Activated T-helper 17 cell treated with anti-CD3 and anti-CD28 coated beads, Interleukin-2, amount 50 U/mL, for 72 hours (primary cell): ENCODE measurements at places on chromosomes 16 and 17. TPM values are rescaled to one million over a fixed set of nuclear protein-coding genes. Genes with fewer than 3 reads are reported as not detected.

DNA sequence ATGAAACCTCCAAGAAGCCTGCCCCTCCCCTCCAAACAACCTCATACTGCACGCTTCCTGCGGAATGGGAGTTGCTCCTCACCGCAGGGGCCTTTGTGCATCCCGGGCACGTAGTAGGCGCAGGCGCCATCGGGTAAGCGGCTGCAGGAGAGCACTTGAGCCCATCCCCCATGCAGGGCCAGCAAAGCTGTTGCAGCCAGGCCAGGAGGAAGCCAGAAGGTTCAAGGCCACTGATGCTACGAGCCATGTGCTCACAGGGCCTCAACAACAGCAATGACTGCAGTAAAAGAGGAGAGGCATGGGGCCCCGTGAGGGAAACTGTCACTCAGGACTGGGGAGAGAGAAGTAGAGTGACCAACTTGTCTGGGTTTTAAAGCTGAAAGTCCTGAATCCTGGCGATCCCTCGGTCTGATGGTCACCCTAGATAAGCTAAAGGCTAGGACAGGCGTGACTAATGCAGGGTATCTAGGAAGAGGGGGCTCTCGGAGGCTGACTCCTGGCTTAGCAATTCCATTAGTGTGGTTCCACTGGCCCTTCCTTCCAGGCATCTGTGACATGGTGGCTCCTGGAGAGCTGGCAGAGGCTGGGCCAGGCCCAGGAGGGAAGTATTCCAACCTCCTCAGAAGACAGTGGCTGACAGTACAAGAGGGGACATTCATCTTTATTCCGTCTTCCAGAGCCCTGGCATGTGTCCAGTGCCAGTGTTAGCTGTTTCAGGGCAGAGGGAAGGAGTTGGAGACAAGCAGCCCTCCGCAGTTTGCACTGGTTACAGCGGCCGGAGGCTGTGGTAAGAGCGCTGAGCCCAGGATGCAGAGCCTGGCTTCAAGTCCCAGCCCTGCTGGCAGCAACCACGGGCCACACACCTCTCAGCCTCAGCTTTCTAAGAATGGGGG lies 20.8 kb downstream of the GOSR2 start:
- peak overlapping the region; percentile 50 for H3K27ac ChIP-seq
- ATAC-seq: peak; percentile 25
- peak overlapping the region; percentile 20 for H3K4me3 ChIP-seq
- peaks cover 8% of the 10 kb centered on the region for H3K4me1 ChIP-seq

DNA sequence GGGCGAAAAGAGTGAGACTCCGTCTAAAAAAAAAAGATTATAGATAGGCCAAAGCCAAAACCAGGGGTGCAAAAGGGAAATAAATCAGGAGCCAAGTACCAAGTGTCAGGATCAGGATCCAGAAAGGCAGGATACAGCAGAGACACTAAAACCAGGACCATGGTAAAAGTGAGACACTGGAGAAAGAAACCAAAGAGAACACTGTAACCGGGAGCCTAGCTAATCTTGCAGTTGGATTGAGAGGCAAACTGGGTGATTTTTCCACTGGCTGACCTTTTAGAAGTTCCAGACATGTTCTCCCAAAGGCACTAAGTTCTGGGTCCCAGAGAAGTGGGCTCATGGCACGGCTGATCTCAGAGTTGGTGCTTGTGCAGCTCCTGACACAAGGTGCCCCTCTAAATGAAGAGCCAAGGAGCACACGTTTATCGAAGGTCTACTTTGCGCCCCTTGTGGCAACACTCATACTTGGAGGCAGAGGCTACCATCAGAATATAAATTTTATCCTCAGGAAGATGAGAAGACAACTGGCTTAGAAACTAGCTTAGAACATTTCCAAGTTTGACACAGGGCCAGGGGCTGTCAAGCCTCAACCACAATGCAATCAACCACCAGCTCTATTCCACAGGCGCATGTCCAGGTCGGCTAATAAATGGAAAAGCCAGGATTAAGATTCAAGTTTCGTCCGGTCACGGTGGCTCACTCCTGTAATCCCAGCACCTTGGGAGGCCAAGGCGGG lies 27.5 kb upstream of the HELZ start:
- H3K4me3 ChIP-seq: no peak overlapping the region
- no peaks in the 10 kb centered on the region for H3K4me1 ChIP-seq
- no peak overlapping the region for H3K27ac ChIP-seq
- H3K27me3 ChIP-seq: no peaks in the 10 kb centered on the region
- H3K36me3 ChIP-seq: no peaks in the 10 kb centered on the region
- no peak for ATAC-seq

- H3K27ac ChIP-seq: peak within 1 kb of the TSS; percentile 64
- peaks cover 4% of the 10 kb centered on the region for H3K4me1 ChIP-seq
- H3K27me3 ChIP-seq: peaks cover 31% of the 10 kb centered on the region
- ATAC-seq: peak; percentile 89
- no peaks in the 10 kb centered on the region for H3K36me3 ChIP-seq
These were observed at the start of the genes KCTD19 and LRRC36 for GRCh38 chr16:67326472-67327309. Gene KCTD19 (minus strand): TSS chr16:67326741. CDS start chr16:67326707, 34 bp downstream. Gene LRRC36 (plus strand): TSS chr16:67326815. CDS start chr16:67326863, 48 bp downstream.

DNA sequence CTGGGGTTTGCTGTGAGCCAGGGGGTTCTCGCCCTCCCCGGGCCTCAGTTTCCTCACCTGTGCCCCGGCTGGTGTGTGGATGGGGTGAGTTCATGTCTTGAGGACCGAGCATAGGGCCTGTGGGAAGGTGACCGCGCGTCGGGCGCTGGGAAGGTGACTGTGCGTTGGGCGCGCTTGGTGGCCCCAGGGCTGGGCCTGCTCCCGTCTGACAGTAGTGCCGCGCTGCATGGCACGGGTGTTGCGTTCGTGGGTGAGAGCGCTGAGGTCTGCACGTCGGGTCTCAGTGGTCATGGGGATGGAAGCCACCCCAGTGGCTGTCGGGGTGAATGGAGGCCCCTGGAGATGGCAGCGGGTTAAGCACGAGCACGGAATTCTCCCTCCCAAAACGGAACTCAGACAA lies 9.2 kb downstream of the ASPSCR1 start:
- peaks cover 35% of the 10 kb centered on the region for H3K36me3 ChIP-seq
- H3K27me3 ChIP-seq: no peaks in the 10 kb centered on the region
- no peak for ATAC-seq
- H3K4me1 ChIP-seq: peaks cover 10% of the 10 kb centered on the region

DNA sequence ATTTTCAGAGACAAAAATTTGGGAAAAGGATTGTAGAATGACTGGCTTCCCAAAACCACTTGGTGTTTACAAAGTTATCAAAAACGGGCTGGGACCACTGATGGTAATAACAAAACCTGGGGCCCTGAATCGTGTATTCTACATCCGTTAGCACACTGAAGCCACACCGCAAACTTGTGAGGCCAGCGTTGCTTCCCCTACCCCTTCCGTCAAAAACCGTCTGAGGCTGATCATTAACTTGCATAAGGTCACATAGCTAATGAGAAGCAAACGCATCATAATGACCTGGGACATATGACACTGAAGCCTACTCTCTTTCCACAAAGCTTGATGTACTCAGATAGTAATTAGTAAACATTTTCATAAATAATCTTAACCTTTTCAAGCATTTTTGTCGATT lies 704.3 kb downstream of the MAF start:
- peak overlapping the region; percentile 99 for H3K27ac ChIP-seq
- peaks cover 52% of the 10 kb centered on the region for H3K4me1 ChIP-seq
- peaks cover 48% of the 10 kb centered on the region for H3K36me3 ChIP-seq
- H3K4me3 ChIP-seq: peak overlapping the region; percentile 80

- H3K4me1 ChIP-seq: no peaks in the 10 kb centered on the region
- H3K27me3 ChIP-seq: peaks cover 28% of the 10 kb centered on the region
- ATAC-seq: no peak
- peak overlapping the region; percentile 20 for H3K4me3 ChIP-seq
- no peaks in the 10 kb centered on the region for H3K36me3 ChIP-seq
These were observed 897 bp upstream of the CYGB start for GRCh38 chr17:76538281-76538931.

- H3K4me1 ChIP-seq: peaks cover 22% of the 10 kb centered on the region
- H3K27me3 ChIP-seq: no peaks in the 10 kb centered on the region
- H3K4me3 ChIP-seq: peak overlapping the region; percentile 61
- no peaks in the 10 kb centered on the region for H3K36me3 ChIP-seq
- ATAC-seq: peak; percentile 18
These were observed 68.7 kb downstream of the RAI1 start for GRCh38 chr17:17749921-17750320.

DNA sequence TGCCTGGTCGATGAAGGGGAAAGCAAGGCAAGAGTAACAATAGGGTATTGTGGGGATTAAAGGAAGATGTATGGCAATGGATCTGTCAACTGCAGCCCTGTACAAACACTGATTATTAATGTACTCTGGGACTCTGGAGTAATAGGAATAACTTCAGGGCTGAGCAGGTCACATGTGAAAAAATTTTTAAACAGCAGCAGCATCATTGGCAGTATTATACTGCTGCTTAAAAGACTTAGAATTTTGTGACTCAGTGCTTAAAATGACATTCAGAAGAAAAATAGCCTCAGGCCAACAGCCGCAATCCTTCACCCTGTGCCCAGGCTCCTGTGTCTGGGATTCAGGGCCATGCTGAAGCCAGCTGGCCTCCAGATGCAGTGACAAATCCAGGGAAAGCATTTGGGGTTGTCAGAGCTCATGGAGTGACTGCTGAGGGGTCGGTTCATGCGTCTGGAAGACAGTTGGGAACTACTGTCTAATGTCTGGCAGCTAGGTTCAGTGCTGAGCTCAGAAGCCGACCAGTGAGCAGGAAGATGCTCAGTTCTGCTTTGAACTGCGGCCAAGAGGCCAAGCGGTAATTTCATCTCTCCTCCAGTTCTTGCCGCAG lies 22.2 kb downstream of the TEX2 start:
- no peak overlapping the region for H3K27ac ChIP-seq
- H3K27me3 ChIP-seq: no peaks in the 10 kb centered on the region
- H3K4me1 ChIP-seq: peaks cover 12% of the 10 kb centered on the region
- H3K36me3 ChIP-seq: no peaks in the 10 kb centered on the region

GRCh38 chr17:62617894-62618472 lies 9.5 kb upstream of the MRC2 start:
- H3K4me1 ChIP-seq: no peaks in the 10 kb centered on the region
- peak overlapping the region; percentile 52 for H3K27ac ChIP-seq
- no peaks in the 10 kb centered on the region for H3K27me3 ChIP-seq
- H3K4me3 ChIP-seq: no peak overlapping the region

Gene PRRT2
- 9.1 TPM for total RNA-seq

Gene CTRB1
- not detected for total RNA-seq

Gene CCDC144A
- total RNA-seq: 8.2 TPM

Gene ARHGAP44
- total RNA-seq: 0.48 TPM
